Activated naive CD4-positive, alpha-beta T cell (primary cell): ENCODE measurements at places on chromosomes 2 and 18.

- DNase-seq = no peak
These were observed 55.8 kb downstream of the TTC27 start for GRCh38 chr2:32683520-32684086.

- no peak for DNase-seq
These were observed 95.4 kb downstream of the CDK15 start for GRCh38 chr2:201901786-201902185.

DNA sequence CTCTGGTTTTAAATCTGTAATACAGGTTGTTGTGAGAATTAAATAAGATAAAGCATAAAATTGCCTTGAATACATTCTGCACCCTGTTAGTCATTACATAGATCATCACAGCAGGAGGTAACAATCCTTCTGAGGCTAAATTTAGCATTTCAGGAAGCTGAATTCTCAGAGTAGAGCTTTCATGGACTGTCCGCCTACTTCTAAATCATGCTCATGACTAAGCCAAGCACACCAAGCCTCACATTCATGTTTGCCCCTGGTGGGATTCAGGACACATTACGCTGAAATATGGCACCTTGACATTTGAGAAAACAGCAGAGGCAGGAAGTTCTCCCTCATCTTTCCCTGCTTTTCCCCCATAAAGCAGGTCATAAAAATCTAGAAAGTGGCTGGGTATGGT, 16.6 kb upstream of the PIK3C3 start:
- no peak for DNase-seq

DNA sequence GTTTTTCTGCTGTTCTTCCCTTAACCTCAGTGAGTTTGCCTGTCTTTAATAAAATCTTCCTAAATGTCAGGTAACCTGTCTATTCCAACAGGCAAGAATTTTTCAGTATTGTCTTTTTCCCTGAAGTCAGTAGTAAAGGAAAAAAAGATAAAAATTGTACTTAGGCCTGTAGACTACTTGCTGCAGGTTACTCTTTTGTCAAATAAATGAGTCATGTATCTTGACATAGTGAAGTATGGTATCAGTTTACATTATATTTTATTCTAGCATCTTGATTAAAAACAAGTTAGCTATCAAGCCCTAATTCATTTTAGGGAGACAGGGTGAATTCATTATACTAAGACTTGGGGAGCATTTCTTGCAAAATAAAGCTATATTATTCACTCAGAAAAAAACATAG, 59.8 kb downstream of the ITGA4 start:
- no peak for DNase-seq

GRCh38 chr2:208509586-208509985, 103.0 kb downstream of the PTH2R start:
- no peak for DNase-seq

- DNase-seq = no peak
These were observed 14.3 kb downstream of the FRZB start for GRCh38 chr2:182852090-182852489.

GRCh38 chr2:8626572-8626971, 55.3 kb upstream of the ID2 start:
- no peak for DNase-seq

GRCh38 chr2:233312874-233313273, 5.3 kb downstream of the SAG start:
- DNase-seq = no peak

GRCh38 chr2:71664161-71664560, 210.8 kb downstream of the DYSF start:
- no peak for DNase-seq

GRCh38 chr2:137838255-137839092, 125.8 kb upstream of the HNMT start:
- DNase-seq = no peak

GRCh38 chr2:234491281-234491680, 5.6 kb downstream of the ARL4C start:
- no peak for DNase-seq

- DNase-seq = peak; percentile 72
These were observed 57.8 kb downstream of the PKDCC start for GRCh38 chr2:42105330-42106256.

- DNase-seq = no peak
These were observed 112.7 kb upstream of the SPATS2L start for GRCh38 chr2:200193791-200194190.

DNA sequence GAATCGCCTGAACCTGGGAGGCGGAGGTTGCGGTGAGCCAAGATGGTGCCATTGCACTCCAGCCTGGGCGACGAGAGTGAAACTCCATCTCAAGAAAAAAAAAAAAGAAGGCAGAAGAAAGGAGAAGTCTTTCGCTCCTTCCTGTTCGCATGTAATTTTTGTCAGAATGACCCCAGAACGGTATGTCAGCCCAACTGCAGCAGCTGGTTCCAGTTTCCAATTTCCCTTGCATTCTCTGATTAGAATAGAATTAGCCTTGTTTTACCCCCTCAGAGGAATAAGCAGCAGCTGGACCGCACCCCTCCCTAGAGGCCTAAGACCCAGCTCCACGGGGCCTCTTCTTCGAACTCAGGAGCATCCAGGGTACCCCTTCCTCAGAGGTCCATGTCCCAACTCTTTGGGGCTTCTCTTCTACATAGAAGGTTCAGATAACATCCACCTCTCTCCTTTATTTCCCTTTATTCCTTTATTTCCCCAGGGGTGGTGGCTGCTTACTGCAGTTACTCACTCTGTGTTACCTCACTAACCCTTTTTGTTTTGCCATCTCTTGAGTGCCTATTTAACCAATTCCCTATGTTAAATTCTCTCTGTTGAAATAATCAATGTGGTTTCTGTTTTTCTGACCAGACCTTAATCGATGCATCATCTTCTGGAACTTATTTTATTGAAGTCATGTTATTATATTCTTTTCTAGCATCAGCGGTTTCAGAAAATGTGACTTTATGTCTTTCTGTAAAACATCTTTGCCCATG, 7.2 kb upstream of the PUM2 start:
- DNase-seq = no peak

DNA sequence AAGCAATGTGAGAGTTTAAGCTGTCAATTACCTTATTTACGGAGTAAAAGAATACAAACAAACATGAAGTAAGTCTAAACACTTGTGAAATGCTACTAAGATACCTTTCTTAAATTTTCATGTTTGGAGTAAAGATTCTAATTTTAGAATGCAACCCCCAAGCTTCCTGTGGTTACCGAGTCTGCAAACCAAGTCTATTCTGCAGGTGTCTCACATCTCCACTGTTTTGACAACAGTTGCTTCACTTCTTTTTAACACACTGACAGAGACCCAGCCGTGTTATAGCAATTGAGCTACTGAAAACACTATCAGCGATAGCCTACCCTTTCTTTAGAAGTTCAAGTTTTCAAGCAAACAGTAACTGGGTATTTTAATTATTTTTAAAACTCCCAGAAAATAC, 608.3 kb downstream of the ERBB4 start:
- DNase-seq = no peak

GRCh38 chr18:29652797-29653196, 1389.7 kb downstream of the DSC3 start:
- no peak for DNase-seq

- no peak for DNase-seq
These were observed 32.2 kb downstream of the ZAP70 start for GRCh38 chr2:97745474-97746174.

GRCh38 chr2:200091126-200091525, 135.7 kb downstream of the MAIP1 start:
- DNase-seq = no peak

GRCh38 chr2:105057005-105057404, 19.1 kb downstream of the MRPS9 start:
- DNase-seq = no peak

GRCh38 chr2:23691565-23691964, 235.4 kb downstream of the ATAD2B start:
- DNase-seq = no peak

DNA sequence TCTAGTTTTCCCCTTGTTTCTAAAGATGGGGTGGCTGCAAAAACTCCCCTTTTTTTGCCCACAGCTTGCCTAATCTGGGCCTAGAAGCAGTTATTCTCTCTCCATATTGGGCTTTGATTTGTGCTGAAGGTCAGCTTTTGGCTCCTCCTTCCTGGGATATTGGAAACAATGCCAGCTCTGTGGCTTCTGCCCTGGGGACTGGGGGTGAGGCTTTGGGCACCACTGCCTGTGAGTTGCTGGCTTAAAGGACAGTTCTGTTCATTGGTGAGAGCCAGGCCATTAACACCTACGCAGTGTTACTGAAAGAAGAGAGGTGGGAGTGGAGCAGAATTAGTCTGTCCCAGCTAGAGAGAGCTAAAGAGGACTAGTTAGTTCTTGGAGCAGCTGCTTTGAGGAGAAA, 4.3 kb downstream of the UBXN2A start:
- no peak for DNase-seq

DNA sequence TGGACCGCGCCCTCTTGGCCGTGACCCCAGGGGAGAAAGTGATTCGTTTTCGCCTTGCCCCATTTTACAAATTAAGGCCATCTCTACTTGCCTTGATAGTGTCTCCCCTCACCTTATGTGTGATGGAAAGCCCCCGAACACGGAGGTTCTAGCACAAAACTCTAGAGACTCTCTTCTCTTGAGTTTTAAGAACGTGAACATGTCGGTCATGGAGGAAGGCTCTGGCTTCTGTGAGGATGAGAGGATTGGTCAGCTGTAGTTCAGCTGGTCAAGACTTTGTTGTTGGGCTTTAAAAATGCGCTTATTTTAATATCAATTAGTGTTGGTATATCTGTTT, 828 bp downstream of the DYNC1I2 start:
- no peak for DNase-seq

DNA sequence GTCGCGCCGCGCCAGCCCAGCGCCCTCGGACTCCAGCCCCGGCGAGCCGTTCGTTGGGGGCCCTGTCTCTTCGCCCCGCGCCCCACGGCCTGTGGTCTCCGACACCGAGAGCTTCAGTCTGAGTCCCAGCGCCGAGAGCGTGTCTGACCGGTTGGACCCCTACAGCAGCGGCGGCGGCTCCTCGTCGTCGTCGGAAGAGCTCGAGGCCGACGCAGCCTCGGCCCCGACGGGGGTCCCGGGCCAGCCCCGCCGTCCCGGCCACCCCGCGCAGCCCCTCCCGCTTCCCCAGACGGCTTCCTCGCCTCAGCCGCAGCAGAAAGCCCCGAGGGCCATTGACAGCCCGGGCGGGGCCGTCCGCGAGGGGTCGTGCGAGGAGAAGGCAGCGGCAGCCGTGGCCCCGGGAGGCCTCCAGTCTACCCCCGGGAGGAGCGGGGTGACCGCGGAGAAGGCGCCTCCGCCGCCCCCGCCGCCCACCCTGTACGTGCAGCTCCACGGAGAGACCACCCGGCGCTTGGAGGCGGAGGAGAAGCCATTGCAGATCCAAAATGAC, 1.4 kb downstream of the PHLPP1 start:
- no peak for DNase-seq
